ENCODE measurements at places on chromosomes 6 and 20. TPM values are rescaled to one million over a fixed set of nuclear protein-coding genes. Genes with fewer than 3 reads are reported as not detected.

DYNLT2 gene
- total RNA-seq, result 1.2 TPM

PTPRA gene
- 69.6 TPM for total RNA-seq

ABT1 gene
- total RNA-seq, result 14.4 TPM

MOG gene
- not detected for total RNA-seq

CPXM1 gene
- 1.3 TPM for total RNA-seq

MDN1 gene
- 35.1 TPM for total RNA-seq

PPP1R3G gene
- 0.46 TPM for total RNA-seq

DHX35 gene
- 11.1 TPM for total RNA-seq

PRR18 gene
- not detected for total RNA-seq

HLA-DMB gene
- 140 TPM for total RNA-seq

BPIFB1 gene
- 0.67 TPM for total RNA-seq

TGM3 gene
- not detected for total RNA-seq

KIF6 gene
- total RNA-seq, result 0.49 TPM

TENT5A gene
- 17.2 TPM for total RNA-seq

TRIM10 gene
- total RNA-seq, result not detected

KCNK15 gene
- total RNA-seq, result 1.1 TPM

NKX2-2 gene
- not detected for total RNA-seq

DAAM2 gene
- total RNA-seq, result 34.6 TPM

VPS16 gene
- 34.8 TPM for total RNA-seq

EEF1A2 gene
- total RNA-seq, result 0.67 TPM

LTA gene
- total RNA-seq, result 0.46 TPM

UNC5CL gene
- 1.4 TPM for total RNA-seq

MUC22 gene
- not detected for total RNA-seq

PRL gene
- total RNA-seq, result not detected

All from upper lobe of right lung (tissue), 1 donor.